ENCODE measurements at places on chromosomes 2 and 18. TPM values are rescaled to one million over a fixed set of nuclear protein-coding genes. Genes with fewer than 3 reads are reported as not detected.

Gene CYB5A
- 23.5 TPM for total RNA-seq

Gene TMEM182
- 0.22 TPM for total RNA-seq

Gene IL1B
- not detected for total RNA-seq

Gene ANKRD29
- total RNA-seq = 6.2 TPM

Gene CERKL
- not detected for total RNA-seq

Gene SKA1
- 1.8 TPM for total RNA-seq

Gene PRKAG3
- total RNA-seq = not detected

Gene LPIN2
- total RNA-seq = 31.4 TPM

Gene PMAIP1
- 10.5 TPM for total RNA-seq

Gene CBLN2
- total RNA-seq = not detected

Gene NEU2
- total RNA-seq = not detected

Gene HES6
- total RNA-seq = 0.77 TPM

Gene C2orf81
- under 0.01 TPM for total RNA-seq

Gene GRB14
- total RNA-seq = 0.34 TPM

Gene GAD1
- total RNA-seq = 0.52 TPM

Gene TBR1
- total RNA-seq = under 0.01 TPM

Gene RAD51AP2
- total RNA-seq = not detected

Measured in dermis lymphatic vessel endothelial cell (primary cell).